ENCODE measurements at places on chromosomes 4 and X. TPM values are rescaled to one million over a fixed set of nuclear protein-coding genes. Genes with fewer than 3 reads are reported as not detected.

Gene MID1
- 21.9 TPM for total RNA-seq

Gene BBS7
- total RNA-seq, result 5.2 TPM

Gene AMOT
- 0.58 TPM for total RNA-seq

Gene SYN1
- not detected for total RNA-seq

Gene ITM2A
- total RNA-seq, result not detected

Gene PWWP3B
- total RNA-seq, result 0.07 TPM
